ENCODE measurements at places on chromosomes 4 and X. TPM values are rescaled to one million over a fixed set of nuclear protein-coding genes. Genes with fewer than 3 reads are reported as not detected.
A peak's percentile ranks its signal among the peaks of the same experiment; 100 is the strongest.

DNA sequence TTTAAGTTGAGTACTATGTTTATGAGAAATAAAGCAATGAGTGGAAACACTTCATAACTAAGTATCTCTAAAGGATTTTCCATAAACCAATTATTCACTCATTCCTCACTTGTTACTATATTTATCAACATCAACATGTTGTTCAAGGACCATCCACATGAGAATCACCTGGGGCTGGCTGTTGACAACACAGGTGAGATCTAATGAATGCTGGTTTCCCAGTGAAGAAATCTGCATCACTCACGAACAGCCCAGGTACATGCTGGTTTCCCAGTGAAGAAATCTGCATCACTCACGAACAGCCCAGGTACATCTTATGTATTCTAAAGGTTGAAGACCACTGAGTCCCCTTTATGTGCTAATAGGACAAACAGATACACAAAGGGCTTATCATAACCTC is 32.5 kb downstream of the TSPAN5 start:
- H3K27ac ChIP-seq = no peak overlapping the region
- H3K27me3 ChIP-seq = no peaks in the 10 kb centered on the region
- H3K4me1 ChIP-seq = peaks cover 23% of the 10 kb centered on the region
- peaks cover 12% of the 10 kb centered on the region for H3K36me3 ChIP-seq
- no peak overlapping the region for H3K4me3 ChIP-seq

DNA sequence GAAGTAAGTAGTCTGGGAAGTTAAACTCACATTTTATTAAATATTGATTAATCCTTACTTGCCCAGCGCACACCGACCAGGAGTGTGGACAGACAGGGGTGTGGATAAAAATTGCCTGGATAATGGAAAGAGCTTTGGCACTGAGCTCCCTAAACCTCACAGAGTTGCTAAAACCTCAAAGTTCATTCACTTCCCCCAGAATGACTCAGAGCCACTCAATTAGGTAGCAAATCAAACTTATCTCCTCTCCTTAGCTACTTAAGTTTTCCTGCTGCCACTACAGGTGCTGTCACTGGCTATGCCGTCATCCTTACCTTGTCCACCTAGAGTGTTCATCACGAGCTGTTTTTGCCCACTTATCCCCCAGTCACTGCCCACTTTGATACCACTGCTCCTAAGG is 27.0 kb upstream of the MID1IP1 start:
- H3K4me3 ChIP-seq = no peak overlapping the region
- H3K4me1 ChIP-seq = no peaks in the 10 kb centered on the region
- H3K27ac ChIP-seq = no peak overlapping the region
- DNase-seq = no peak
- no peaks in the 10 kb centered on the region for H3K27me3 ChIP-seq

- no peaks in the 10 kb centered on the region for H3K36me3 ChIP-seq
- no peak overlapping the region for H3K27ac ChIP-seq
- DNase-seq = no peak
- peaks cover 12% of the 10 kb centered on the region for H3K27me3 ChIP-seq
- peaks cover 1% of the 10 kb centered on the region for H3K4me1 ChIP-seq
- no peak overlapping the region for H3K4me3 ChIP-seq
These were observed 4.4 kb upstream of the ZFP92 start for GRCh38 chrX:153406903-153407302.

- H3K36me3 ChIP-seq = no peaks in the 10 kb centered on the region
- H3K27ac ChIP-seq = no peak overlapping the region
- DNase-seq = no peak
- H3K4me1 ChIP-seq = no peaks in the 10 kb centered on the region
- no peak overlapping the region for H3K4me3 ChIP-seq
- H3K27me3 ChIP-seq = no peaks in the 10 kb centered on the region
These were observed 103.2 kb upstream of the FRG1 start for GRCh38 chr4:189837471-189837870.

GRCh38 chr4:39384563-39384962 is 18.4 kb upstream of the RFC1 start:
- H3K4me3 ChIP-seq = no peak overlapping the region
- no peak for DNase-seq

DNA sequence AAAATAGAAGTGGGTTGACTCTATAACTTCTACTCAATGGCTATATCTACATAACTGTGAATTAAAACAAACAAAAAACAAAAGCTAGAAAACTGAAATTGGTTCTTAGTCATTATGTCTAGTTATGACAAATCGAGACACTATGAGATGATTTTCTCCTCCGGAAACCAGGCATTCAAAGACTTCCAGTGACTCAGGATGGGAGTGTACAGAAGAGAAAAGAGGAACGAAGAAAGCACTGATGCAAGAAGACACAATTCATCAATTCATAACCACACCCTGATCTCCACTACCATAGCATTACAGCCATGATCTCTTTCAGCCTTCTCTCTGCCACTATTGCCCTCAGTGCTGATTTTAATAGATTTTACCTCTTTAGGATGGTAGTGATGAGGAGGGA is 253.6 kb downstream of the CBLL2 start:
- no peaks in the 10 kb centered on the region for H3K36me3 ChIP-seq
- H3K27me3 ChIP-seq = no peaks in the 10 kb centered on the region
- H3K4me1 ChIP-seq = no peaks in the 10 kb centered on the region
- no peak overlapping the region for H3K4me3 ChIP-seq
- DNase-seq = no peak
- no peak overlapping the region for H3K27ac ChIP-seq

GRCh38 chr4:185830263-185830994 is 18.4 kb upstream of the SORBS2 start:
- no peaks in the 10 kb centered on the region for H3K4me1 ChIP-seq
- H3K36me3 ChIP-seq = no peaks in the 10 kb centered on the region
- no peak overlapping the region for H3K27ac ChIP-seq
- H3K4me3 ChIP-seq = no peak overlapping the region
- DNase-seq = no peak

DNA sequence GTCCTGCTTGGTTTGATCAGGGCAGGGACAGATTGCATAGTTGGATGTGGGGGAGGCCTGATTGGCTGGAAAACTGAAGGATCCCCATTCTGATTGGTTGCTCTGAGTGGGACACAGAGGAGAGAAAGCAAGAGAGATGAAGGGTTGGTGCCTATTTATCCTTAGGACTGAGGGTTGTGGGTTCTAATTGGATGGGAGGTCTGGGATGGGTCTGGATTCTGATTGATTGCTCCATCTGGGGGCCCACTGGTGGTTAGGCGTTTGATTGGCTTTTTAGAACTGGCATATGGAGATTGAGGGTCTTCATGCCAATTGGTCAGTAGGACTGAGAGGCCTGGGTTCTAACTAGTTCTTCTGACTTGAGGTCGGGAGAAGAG is 644 bp upstream of the EBP start:
- H3K36me3 ChIP-seq = peaks cover 20% of the 10 kb centered on the region
- DNase-seq = no peak
- H3K27me3 ChIP-seq = no peaks in the 10 kb centered on the region
- peaks cover 32% of the 10 kb centered on the region for H3K4me1 ChIP-seq

GRCh38 chr4:89242864-89243732 is 64.5 kb downstream of the GPRIN3 start:
- peak overlapping the region; percentile 55 for H3K4me3 ChIP-seq
- H3K27me3 ChIP-seq = no peaks in the 10 kb centered on the region
- H3K4me1 ChIP-seq = peaks cover 25% of the 10 kb centered on the region
- no peak for DNase-seq
- peaks cover 46% of the 10 kb centered on the region for H3K36me3 ChIP-seq

DNA sequence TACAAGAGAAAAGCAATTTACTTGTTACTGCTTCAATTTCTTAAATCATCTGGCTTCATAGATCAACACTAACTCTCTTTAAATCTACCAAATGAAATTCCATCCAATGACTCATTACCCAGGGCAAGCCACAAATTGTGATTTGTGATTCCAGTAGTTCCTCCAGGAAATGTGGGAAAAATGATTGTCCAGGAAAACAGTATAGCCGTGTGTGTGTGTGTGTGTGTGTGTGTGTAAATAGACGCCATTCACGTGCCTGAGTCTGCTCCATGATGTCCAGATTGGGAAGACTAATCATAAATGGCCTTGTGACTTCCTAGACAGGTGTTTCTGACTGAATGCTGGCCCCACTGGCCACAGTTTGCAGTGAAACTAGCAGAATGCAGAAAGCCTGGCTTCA is 121.3 kb downstream of the HS6ST2 start:
- H3K4me1 ChIP-seq = no peaks in the 10 kb centered on the region
- H3K27ac ChIP-seq = no peak overlapping the region
- H3K4me3 ChIP-seq = no peak overlapping the region
- H3K36me3 ChIP-seq = no peaks in the 10 kb centered on the region
- no peak for DNase-seq

GRCh38 chrX:27917713-27918500 is 63.3 kb downstream of the DCAF8L1 start:
- no peak overlapping the region for H3K4me3 ChIP-seq
- H3K36me3 ChIP-seq = no peaks in the 10 kb centered on the region
- no peaks in the 10 kb centered on the region for H3K4me1 ChIP-seq
- no peak for DNase-seq
- no peaks in the 10 kb centered on the region for H3K27me3 ChIP-seq

DNA sequence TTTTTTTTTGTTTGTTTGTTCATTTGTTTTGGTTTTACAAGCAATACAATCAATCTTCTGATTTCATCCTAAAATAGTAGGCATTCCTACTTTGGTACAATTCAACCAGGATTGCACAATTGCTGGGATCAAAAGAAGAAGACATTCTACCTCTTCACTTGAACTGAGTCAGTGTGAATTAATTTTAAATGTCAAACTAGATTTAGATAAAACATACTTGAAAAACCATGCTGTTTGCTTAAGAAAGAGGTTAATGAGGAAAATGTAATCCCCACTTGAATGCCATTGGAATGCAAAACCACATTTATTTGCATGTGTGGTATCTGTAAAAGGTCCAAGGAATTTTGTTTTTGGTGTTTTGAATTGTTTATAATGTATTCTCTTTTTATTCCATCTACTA is 40.5 kb downstream of the HAND2 start:
- no peaks in the 10 kb centered on the region for H3K36me3 ChIP-seq
- no peak overlapping the region for H3K27ac ChIP-seq
- H3K4me3 ChIP-seq = no peak overlapping the region
- DNase-seq = no peak
- H3K4me1 ChIP-seq = peaks cover 17% of the 10 kb centered on the region
- peaks cover 9% of the 10 kb centered on the region for H3K27me3 ChIP-seq

GRCh38 chrX:9327086-9327746 is 137.6 kb upstream of the TBL1X start:
- no peak overlapping the region for H3K27ac ChIP-seq
- DNase-seq = no peak
- H3K36me3 ChIP-seq = no peaks in the 10 kb centered on the region
- H3K27me3 ChIP-seq = peaks cover 2% of the 10 kb centered on the region
- no peak overlapping the region for H3K4me3 ChIP-seq

- H3K27me3 ChIP-seq = no peaks in the 10 kb centered on the region
- H3K4me1 ChIP-seq = peaks cover 26% of the 10 kb centered on the region
- no peak for DNase-seq
- H3K4me3 ChIP-seq = no peak overlapping the region
- peaks cover 6% of the 10 kb centered on the region for H3K36me3 ChIP-seq
- H3K27ac ChIP-seq = no peak overlapping the region
These were observed 2.9 kb downstream of the ATP6AP1 start for GRCh38 chrX:154431341-154431740.

- DNase-seq = no peak
- no peaks in the 10 kb centered on the region for H3K36me3 ChIP-seq
- H3K27ac ChIP-seq = no peak overlapping the region
- no peaks in the 10 kb centered on the region for H3K27me3 ChIP-seq
- no peak overlapping the region for H3K4me3 ChIP-seq
- H3K4me1 ChIP-seq = no peaks in the 10 kb centered on the region
These were observed 236.9 kb downstream of the AR start for GRCh38 chrX:67780694-67781109.

DNA sequence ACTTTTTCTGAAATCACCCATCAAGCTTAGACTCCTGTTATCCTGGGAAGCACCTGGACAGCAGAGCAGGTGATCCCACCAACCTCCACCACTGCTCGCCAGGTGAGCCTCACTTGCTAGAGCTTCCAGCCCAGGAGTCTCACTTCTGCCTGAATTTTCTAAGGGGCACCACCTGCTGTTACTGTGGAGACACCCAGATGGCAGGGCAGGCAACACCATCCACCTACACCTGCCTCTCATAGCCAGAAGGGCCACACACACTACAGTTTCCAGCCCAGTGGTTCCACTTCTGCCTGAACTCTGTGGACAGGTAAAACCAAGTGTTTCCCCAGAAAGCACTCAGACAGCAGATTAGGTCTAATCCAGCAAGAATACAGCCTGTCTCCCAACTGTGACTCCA is 262.0 kb downstream of the ARAP2 start:
- no peaks in the 10 kb centered on the region for H3K36me3 ChIP-seq
- no peak overlapping the region for H3K4me3 ChIP-seq
- peaks cover 2% of the 10 kb centered on the region for H3K4me1 ChIP-seq
- no peak for DNase-seq
- peaks cover 6% of the 10 kb centered on the region for H3K27me3 ChIP-seq

GRCh38 chr4:55386840-55387239 is 8.9 kb upstream of the TMEM165 start:
- peaks cover 10% of the 10 kb centered on the region for H3K4me1 ChIP-seq
- no peaks in the 10 kb centered on the region for H3K36me3 ChIP-seq
- no peak overlapping the region for H3K4me3 ChIP-seq
- H3K27me3 ChIP-seq = no peaks in the 10 kb centered on the region

DNA sequence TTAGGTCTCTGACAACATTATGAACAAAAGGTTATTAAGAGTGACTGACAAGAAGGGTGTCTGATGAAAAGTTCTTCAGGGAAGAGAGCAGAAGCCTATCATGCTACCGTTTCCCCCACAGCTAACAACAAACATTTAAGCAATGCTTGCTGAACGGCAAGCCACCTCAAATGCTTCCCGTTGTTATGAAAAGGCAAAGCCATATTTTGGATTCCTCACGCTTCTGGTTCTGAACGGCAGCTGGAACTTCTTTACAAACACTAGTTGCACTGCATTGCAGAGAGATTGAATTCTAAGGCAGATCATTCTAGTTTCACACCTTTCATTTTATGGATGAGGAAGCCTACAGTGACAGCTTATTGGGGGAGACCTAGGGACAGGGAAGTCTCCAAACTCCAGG is 48.6 kb upstream of the NAP1L5 start:
- H3K36me3 ChIP-seq = peaks cover 17% of the 10 kb centered on the region
- H3K4me3 ChIP-seq = no peak overlapping the region
- no peak for DNase-seq
- no peaks in the 10 kb centered on the region for H3K4me1 ChIP-seq
- no peak overlapping the region for H3K27ac ChIP-seq
- H3K27me3 ChIP-seq = no peaks in the 10 kb centered on the region

PASD1 gene
- total RNA-seq = not detected

STPG2 gene
- not detected for total RNA-seq

CLDN24 gene
- not detected for total RNA-seq

SLC6A14 gene
- total RNA-seq = not detected

CT45A2 gene
- not detected for total RNA-seq

ZCCHC12 gene
- not detected for total RNA-seq

TDO2 gene
- total RNA-seq = not detected

SSX3 gene
- total RNA-seq = not detected

CT47B1 gene
- not detected for total RNA-seq

ADGRG2 gene
- total RNA-seq = not detected

FAM184B gene
- not detected for total RNA-seq

CCNI gene
- 243 TPM for total RNA-seq
